ENCODE measurements at places on chromosomes 11 and 22. TPM values are rescaled to one million over a fixed set of nuclear protein-coding genes. Genes with fewer than 3 reads are reported as not detected.

GRCh38 chr11:22685111-22685510, 18.7 kb downstream of the GAS2 start:
- DNase-seq: no peak

- DNase-seq: peak; percentile 73
Measured at GRCh38 chr22:49856343-49856742, 2.7 kb downstream of the ZBED4 start.

DNA sequence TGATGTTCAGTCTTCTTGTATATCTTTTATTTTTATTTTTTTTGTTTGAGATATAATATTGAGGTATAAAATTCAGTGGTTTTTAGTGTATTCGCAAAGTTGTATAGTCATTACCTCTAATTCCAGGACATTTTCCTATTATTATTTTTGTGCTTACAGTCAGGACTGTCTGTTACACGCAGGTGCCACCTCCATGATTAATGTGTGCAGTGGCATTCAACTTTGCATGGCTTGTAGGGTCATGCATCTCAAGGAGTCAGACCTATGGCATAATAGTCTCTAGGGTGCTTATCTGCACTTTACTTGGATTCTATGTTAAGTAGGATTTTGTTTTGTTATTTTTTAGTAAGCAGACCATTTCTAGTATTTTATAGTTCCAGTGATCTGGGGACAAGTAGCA, 1.0 kb downstream of the CTR9 start:
- no peak for DNase-seq

GRCh38 chr11:73789279-73789670, 1.6 kb downstream of the MRPL48 start:
- no peak for DNase-seq

DNA sequence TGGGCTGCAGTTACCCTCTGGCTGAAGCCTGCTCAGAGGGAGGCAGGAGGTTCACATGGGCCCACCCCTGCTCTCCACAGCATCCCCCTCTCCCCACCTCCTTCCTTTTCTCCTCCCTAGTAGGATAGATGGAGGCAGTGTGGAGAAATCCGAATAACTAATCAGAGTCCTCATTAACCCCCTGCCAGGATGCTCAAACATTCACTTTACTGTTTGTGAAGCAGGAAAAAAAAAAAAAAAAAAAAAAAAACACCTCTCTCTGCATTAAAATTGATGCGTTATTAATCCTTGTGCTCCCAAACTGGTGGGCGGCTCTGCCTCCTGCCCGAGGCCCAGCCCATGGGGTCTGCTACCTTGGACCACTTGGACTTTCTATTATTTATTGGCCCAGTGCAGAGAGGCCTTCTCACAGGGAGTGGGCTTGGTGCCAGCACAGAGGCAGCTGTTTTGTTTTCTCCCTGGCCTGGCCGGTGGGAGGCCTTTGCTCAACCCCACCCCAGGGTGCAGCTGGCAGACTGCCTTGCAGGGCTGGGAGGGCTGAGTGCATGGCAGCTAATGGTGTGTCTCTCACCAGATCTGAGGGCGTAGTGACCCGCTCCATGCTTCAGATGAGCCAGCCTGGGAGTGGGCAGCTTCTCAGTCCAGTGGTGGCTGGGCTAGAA, 150.7 kb downstream of the PKNOX2 start:
- DNase-seq: peak; percentile 74

Gene HIC2
- total RNA-seq: 3.8 TPM

Gene MMP26
- not detected for total RNA-seq

Gene A4GALT
- total RNA-seq: 42.2 TPM

Gene SCN4B
- 9.8 TPM for total RNA-seq

Gene LUZP2
- total RNA-seq: 1.0 TPM

Measured in posterior vena cava (tissue), 2 donors.